ENCODE measurements at places on chromosomes 6 and 20. TPM values are rescaled to one million over a fixed set of nuclear protein-coding genes. Genes with fewer than 3 reads are reported as not detected.

The SLC13A3 gene
- 0.29 TPM for total RNA-seq

The METTL24 gene
- 0.33 TPM for total RNA-seq

DNA sequence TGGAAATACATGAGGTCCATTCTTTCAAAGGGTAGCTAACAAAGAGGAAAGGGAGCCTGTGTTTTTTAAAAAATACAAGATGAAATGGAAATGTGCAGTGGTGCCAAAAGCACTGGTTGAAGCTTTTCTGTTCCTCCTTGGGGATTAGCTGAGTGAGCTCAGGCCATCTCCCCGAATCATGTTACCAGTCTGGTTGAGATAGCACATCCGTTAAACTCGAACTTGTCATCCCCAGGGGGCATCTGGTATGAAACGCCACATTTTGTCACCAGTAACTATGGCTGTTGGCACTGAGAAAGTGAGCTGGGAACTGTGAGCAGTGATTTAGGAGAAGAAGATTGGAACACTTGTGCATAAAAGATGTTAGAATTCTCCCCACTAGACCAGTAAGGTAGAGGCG is 196.2 kb downstream of the SAMD5 start:
- DNase-seq, result no peak

DNA sequence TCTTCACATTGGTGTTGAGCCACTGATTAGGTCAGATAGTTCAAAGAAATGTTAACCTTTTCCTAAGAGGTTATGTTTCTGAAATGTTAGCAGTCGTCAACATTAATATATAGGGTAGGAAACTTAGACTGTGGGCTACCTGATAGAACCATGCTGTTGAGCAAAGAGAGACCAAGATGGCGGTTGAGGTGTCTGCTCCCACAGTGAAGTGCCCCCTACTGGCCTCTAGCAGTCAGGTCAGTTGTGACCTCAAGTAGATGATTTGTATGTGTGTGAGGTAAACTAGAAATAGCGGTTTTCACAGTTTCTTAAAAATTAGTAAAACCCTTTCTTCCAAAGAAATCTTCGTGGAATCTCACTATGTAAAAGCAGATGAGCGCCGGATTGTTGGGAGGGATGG is 40.3 kb downstream of the MTHFD1L start:
- no peak for DNase-seq

- DNase-seq, result no peak
Observed at GRCh38 chr6:5205035-5205507, 55.7 kb downstream of the LYRM4 start.

GRCh38 chr20:35021831-35022230 is 66.2 kb downstream of the MYH7B start:
- DNase-seq, result no peak

Measured in T-cell (primary cell).